Osteoblast (primary cell): ENCODE measurements at places on chromosomes 5 and 9. TPM values are rescaled to one million over a fixed set of nuclear protein-coding genes. Genes with fewer than 3 reads are reported as not detected.

GRCh38 chr9:105818903-105819302 is 124.6 kb downstream of the TMEM38B start:
- H3K4me3 ChIP-seq = no peak overlapping the region
- DNase-seq = no peak
- no peak overlapping the region for H3K27ac ChIP-seq
- H3K36me3 ChIP-seq = no peaks in the 10 kb centered on the region

DNA sequence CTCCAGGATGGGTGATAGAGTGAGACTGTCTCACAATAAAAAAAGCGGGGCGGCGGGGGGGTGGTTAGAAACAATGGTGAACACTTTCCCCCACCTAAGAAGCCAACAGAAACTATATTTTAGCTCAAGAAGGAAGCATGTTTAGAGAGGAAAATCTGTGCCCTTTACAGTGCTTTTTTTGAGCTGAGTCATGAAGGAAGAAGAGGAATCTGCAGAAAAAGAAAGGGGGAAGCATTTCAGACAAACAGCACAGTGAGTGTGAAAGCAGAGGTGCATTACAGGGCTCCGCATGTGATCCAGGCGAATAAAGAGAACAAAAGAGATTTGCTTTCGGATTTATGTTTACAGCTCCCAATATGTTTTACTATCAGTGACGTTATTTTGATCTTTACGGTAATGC is 1504.6 kb upstream of the WWC1 start:
- no peak for DNase-seq
- no peaks in the 10 kb centered on the region for H3K4me1 ChIP-seq
- no peak overlapping the region for H3K4me3 ChIP-seq
- H3K27me3 ChIP-seq = no peaks in the 10 kb centered on the region

GRCh38 chr5:154850255-154851062 is at the start of gene FAXDC2:
Gene FAXDC2, minus strand, starts transcription at chr5:154850603. Its CDS starts 12,425 bp downstream, at chr5:154838178.
- peak within 1 kb of the TSS; percentile 76 for H3K27ac ChIP-seq
- H3K27me3 ChIP-seq = no peaks in the 10 kb centered on the region
- no peaks in the 10 kb centered on the region for H3K36me3 ChIP-seq
- H3K4me1 ChIP-seq = peaks cover 22% of the 10 kb centered on the region
- peak within 1 kb of the TSS; percentile 79 for H3K4me3 ChIP-seq

The IL33 gene
- total RNA-seq = under 0.01 TPM in 1 of 2 replicates, not detected in the other

GRCh38 chr9:79807971-79808370 is 236.2 kb downstream of the TLE4 start:
- H3K27me3 ChIP-seq = peaks cover 3% of the 10 kb centered on the region
- H3K4me3 ChIP-seq = no peak overlapping the region
- H3K27ac ChIP-seq = no peak overlapping the region
- H3K4me1 ChIP-seq = peaks cover 24% of the 10 kb centered on the region
- DNase-seq = no peak

GRCh38 chr5:140677947-140678346 is 4.6 kb upstream of the DND1 start:
- H3K27me3 ChIP-seq = no peaks in the 10 kb centered on the region
- H3K4me1 ChIP-seq = no peaks in the 10 kb centered on the region
- H3K36me3 ChIP-seq = peaks cover 70% of the 10 kb centered on the region
- no peak overlapping the region for H3K4me3 ChIP-seq
- no peak for DNase-seq
- no peak overlapping the region for H3K27ac ChIP-seq

- no peak for DNase-seq
- no peak overlapping the region for H3K27ac ChIP-seq
- H3K4me1 ChIP-seq = no peaks in the 10 kb centered on the region
- H3K27me3 ChIP-seq = no peaks in the 10 kb centered on the region
- no peaks in the 10 kb centered on the region for H3K36me3 ChIP-seq
- H3K4me3 ChIP-seq = no peak overlapping the region
These were observed 28.7 kb upstream of the BARX1 start for GRCh38 chr9:93983875-93984274.

The TAF11L11 gene
- 0.29 TPM in 1 of 2 replicates, not detected in the other for total RNA-seq

DNA sequence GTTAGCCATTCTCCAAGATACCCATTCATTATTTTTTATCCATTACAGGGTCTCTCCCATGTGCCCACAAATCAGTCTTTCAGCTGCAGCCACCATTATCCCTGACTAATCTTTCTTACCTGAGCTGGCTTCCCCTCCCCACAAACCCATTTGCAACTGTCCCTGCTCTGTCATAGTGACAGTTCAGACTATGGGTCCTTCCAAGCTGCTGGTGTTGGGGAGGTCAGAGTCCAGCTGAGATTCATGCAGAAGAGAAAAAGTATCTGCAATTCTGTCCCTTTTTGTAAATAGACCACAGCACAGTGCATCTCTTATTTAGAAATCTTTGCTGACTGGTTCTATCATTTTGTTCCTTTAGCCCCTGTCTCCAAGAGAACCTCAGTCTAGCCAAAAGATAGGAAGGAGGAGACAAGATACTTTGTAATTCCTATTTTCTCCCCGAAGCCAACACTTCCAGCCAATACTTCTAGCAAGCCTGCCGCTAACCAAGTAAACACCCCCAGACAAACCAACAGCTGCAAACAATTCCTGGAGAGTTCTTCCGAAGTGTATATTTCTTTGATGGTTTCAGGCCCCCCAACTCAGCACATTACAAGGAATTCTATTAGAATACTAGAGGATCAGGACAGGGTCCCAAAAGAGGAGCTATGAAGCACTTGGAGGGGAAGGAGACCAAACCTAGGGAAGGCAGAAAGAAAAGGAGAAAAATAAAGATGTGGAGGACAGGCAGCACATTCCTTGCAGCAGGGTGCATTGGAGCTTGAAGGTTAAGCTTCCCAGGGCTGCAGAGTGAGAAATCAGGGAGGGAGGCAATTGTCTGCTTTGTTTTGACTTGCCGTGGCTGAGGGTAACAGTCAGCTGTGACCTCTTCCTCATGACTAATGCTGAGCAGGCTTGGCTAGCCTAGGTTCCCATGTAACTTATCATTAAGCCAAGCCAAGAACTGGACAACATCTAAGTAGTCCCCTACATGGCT is 148.5 kb downstream of the SGCD start:
- H3K4me3 ChIP-seq = no peak overlapping the region
- DNase-seq = peak; percentile 87
- H3K27me3 ChIP-seq = no peaks in the 10 kb centered on the region
- H3K4me1 ChIP-seq = peaks cover 39% of the 10 kb centered on the region
- H3K36me3 ChIP-seq = no peaks in the 10 kb centered on the region
- H3K27ac ChIP-seq = peak overlapping the region; percentile 73

- no peak for DNase-seq
- H3K27ac ChIP-seq = no peak overlapping the region
- no peaks in the 10 kb centered on the region for H3K27me3 ChIP-seq
- peaks cover 3% of the 10 kb centered on the region for H3K4me1 ChIP-seq
- no peaks in the 10 kb centered on the region for H3K36me3 ChIP-seq
- H3K4me3 ChIP-seq = no peak overlapping the region
These were observed 58.1 kb upstream of the KLF9 start for GRCh38 chr9:70472268-70473249.

The TTC23L gene
- total RNA-seq = 0.29 TPM in 1 of 2 replicates, not detected in the other

DNA sequence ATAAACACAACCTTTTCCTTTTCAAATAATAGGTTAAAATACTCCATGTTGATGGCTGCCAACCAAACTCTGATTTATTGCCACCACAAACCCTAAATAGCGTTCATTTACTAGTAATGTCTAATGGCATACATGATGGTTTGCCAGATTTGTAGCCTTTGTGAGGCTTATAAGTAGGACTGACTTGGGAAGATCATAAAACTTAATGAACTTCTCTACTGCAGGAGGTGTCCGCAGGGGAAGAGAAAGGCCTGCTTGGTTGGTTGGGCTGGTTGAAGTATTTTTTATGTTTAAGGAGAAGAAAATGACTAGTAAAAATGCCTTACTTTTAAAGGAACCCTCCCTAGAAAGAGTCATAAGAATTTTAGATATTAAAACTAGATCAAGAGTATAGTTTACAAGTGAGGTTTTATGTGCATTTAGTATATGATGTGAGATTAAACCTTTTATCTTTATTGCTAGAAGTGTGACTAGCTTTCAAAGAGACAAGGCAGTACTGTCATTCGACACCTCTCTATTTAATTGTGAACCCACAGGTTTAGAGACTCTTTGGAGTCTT is 5.0 kb downstream of the PBX3 start:
- no peak overlapping the region for H3K4me3 ChIP-seq
- peaks cover 17% of the 10 kb centered on the region for H3K4me1 ChIP-seq
- peaks cover 10% of the 10 kb centered on the region for H3K36me3 ChIP-seq
- H3K27ac ChIP-seq = no peak overlapping the region

- no peaks in the 10 kb centered on the region for H3K36me3 ChIP-seq
- H3K27ac ChIP-seq = no peak overlapping the region
- H3K27me3 ChIP-seq = no peaks in the 10 kb centered on the region
- H3K4me3 ChIP-seq = no peak overlapping the region
These were observed 32.2 kb upstream of the EBF1 start for GRCh38 chr5:159131951-159132350.

DNA sequence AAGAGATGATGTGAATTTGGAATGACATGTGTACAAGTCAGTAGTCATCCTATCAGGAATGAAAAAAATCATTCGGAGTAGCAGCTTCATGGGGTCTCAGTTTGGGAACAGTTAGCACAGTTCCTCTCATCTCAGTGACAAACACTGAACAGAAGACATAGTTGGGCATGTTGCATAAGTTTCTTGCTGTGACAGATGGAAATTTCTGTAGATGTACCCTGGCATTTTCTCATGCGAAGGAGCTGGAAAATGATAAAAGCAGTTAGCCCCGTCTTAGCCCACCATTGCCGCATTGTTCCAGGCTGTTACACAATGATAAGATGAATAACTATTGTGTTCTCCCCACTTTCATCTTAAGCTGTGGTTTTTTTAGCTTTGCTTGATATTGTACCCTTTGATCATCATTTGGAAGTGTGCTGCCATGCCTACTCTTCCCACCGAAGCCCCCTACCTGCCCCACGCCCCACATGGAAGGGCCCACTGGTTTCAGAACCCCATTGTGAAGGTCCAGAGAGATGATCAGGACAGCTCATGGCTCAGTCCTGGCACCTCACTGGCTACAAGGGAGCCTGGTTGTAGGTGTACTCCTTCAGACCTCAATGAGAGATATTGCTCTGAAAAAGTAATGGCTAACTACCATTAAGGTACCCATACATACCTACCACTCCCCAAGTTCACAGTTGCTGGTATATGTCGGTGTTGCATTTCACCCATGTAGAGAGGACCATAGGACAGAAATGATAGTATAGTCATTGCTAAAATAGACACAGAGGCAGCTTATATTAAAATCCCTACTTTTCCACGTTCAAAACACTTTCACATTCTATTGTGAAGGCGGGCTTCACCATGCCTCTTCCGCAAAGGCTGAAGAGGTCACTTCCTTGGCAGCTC is 38.8 kb downstream of the SFXN1 start:
- H3K27ac ChIP-seq = peak overlapping the region; percentile 54
- no peak for DNase-seq
- H3K4me3 ChIP-seq = no peak overlapping the region
- peaks cover 15% of the 10 kb centered on the region for H3K4me1 ChIP-seq
- peaks cover 82% of the 10 kb centered on the region for H3K36me3 ChIP-seq

DNA sequence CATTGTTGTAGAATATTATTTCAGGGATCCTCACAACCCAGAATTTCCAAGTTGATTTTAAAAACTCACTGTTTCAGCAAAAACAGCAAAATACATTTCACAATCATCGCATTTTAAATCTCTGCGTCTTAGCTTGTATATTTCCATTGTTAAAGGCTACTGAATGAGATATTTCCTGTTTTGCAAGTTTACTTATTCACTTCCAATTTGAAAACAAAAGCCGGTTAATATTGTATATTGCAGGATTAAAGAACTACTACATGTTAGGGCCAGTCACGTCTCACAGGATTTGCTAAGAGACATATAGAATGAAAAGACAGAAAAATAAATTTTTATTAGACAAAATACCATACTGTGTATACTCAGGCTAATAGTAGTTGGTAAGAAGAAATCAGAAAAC is 395.9 kb upstream of the CDH9 start:
- H3K27me3 ChIP-seq = no peaks in the 10 kb centered on the region
- H3K4me1 ChIP-seq = no peaks in the 10 kb centered on the region
- no peak for DNase-seq

GRCh38 chr5:109511980-109512734 is 102.4 kb upstream of the PJA2 start:
- no peaks in the 10 kb centered on the region for H3K36me3 ChIP-seq
- H3K4me3 ChIP-seq = no peak overlapping the region
- H3K4me1 ChIP-seq = peaks cover 2% of the 10 kb centered on the region
- H3K27me3 ChIP-seq = no peaks in the 10 kb centered on the region
- DNase-seq = no peak

The SLC4A9 gene
- total RNA-seq = not detected in 2 replicates

GRCh38 chr5:52985306-52985705 is 3.8 kb upstream of the ITGA2 start:
- H3K4me1 ChIP-seq = peaks cover 20% of the 10 kb centered on the region
- H3K4me3 ChIP-seq = no peak overlapping the region
- no peaks in the 10 kb centered on the region for H3K27me3 ChIP-seq

DNA sequence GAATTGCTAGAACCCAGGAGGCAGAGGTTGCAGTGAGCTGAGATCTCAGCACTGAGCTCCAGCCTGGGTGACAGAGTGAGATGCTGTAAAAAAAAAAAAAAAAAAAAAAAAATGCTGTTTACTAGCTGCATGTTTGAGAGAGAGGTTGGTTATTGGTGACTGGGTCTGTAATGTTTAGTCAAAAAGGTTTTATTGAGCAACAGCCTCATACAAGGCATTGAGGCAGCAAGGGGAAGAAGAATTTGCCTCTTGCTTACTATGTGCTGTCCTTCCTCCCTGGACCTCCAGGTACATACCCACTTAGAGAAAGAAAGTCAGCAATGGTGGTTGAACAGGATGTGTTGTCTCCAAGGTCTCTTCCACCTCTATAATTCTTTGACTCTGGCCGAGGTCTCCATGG is 140.7 kb upstream of the SPRY4 start:
- no peak overlapping the region for H3K4me3 ChIP-seq
- peaks cover 11% of the 10 kb centered on the region for H3K4me1 ChIP-seq
- H3K27ac ChIP-seq = no peak overlapping the region
- H3K27me3 ChIP-seq = no peaks in the 10 kb centered on the region

DNA sequence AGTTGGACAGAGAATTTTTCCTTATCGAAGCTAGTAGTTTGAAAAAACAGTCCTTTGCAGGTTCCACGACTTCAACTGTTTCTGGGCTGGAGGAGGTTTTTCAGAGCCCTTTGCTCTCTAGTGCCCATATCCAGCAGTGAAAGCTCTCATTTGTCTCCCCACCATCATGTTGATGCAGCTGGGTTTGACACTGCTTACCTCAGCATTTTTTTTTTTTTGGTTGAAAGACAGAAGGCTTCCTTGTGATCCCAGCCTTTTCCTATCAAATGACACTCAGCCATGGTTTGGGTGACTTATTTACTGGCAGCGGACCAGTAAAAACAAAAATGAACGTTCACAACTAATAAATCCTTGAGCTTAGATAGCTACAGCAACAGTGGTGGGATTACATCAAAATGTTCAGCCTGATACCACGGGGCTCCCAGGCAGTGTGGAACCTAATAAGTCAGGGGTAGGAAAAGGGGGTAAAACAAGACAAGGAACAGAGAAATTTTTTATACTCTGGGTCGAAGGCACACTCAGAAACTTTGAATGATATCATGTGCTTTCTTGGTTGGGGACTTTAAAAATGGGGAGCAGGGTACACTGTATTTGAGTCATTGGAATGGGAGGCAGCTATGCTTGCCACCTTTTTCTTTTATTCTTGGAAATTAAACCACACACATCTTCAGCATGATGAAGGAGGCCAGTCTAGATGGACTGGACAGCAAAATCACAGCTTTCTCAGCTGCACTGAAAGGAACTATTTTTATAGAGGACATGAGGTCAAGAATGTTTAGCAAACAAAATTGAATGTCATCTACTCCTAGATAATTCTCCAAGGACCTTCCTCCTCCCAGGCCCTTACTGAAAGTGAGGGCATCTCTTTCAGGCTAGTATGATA is 308.9 kb upstream of the MPDZ start:
- no peak for DNase-seq
- H3K4me1 ChIP-seq = peaks cover 3% of the 10 kb centered on the region
- H3K27me3 ChIP-seq = no peaks in the 10 kb centered on the region
- no peak overlapping the region for H3K4me3 ChIP-seq
